Thoracic aorta endothelial cell (primary cell): ENCODE measurements at places on chromosomes 4 and X. TPM values are rescaled to one million over a fixed set of nuclear protein-coding genes. Genes with fewer than 3 reads are reported as not detected.

LRAT gene
- not detected in 2 replicates for total RNA-seq

MAGEC1 gene
- not detected in 2 replicates for total RNA-seq

CWH43 gene
- not detected in 2 replicates for total RNA-seq

EDA gene
- total RNA-seq: 2.5 and 2.8 TPM in 2 replicates

ARHGEF38 gene
- total RNA-seq: not detected in 2 replicates

MAGEE2 gene
- not detected in 2 replicates for total RNA-seq

SLC9B2 gene
- 31.6 and 41.5 TPM in 2 replicates for total RNA-seq

OCIAD1 gene
- 125 and 126 TPM in 2 replicates for total RNA-seq

GAR1 gene
- total RNA-seq: 11.8 and 14.0 TPM in 2 replicates
